ENCODE measurements at places on chromosomes 1 and 21.
A peak's percentile ranks its signal among the peaks of the same experiment; 100 is the strongest.

DNA sequence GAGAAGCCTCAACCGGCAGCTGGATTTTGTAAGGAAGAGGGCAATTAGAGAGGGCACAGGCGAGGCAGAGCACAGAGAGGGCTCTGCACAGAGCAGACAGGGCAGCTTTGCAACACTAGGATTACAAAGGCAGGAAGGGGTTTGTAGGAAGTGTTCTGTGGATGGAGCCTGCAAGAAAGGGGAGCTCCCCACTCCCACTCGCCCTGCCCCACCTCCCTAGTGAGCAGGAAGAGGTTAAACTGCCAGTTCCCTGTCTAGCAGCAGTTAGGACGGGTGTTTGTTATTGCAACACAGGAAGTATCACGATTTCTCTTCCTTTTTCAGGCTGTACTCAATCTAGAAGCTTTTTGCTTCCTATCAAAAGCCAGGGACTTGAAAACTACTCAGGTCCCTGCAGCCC, 63.3 kb upstream of the LRRC8D start:
- DNase-seq: no peak

- peak; percentile 28 for DNase-seq
Observed at GRCh38 chr1:9715536-9716226, 64.2 kb downstream of the PIK3CD start.

GRCh38 chr1:3945222-3945621, 45.1 kb upstream of the C1orf174 start:
- DNase-seq: no peak

DNA sequence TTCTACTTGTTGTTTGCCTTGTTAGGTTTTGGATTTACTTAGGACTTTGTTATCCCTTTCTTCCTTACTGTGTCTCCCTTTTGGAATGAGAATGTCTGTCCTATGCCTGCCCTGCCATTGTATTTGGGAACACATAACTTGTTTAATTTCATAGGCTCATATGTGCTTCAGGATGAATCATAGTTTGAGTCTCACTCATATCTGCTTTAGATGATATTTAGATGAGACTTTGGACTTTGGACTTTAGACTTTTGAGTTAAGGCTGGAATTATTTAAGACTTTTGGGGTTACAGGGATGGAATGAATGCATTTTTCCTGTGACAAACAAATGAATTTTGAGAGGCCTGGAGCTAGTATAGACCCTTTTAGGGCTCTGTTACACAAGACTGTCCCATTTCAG, 33.4 kb downstream of the PSMG1 start:
- no peak for DNase-seq

DNA sequence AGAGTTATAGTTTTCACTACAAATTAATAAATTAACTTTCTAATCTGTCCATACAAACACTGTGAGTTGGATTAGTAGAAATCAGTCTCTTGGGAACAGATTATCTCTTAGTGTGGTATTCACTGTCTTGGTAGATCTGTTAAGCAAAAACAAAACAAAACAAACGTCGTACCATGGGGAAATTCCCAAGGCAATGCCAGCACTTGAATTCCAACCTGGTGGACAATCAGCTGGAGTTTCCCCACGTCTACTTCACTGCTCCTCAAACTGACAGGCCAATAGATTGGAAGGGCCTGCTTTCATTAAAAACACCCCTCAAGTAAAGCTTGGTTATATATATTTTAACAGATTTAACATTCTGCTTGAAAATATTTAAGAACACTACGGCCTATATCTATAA, 31.9 kb downstream of the GDAP2 start:
- DNase-seq: no peak

GRCh38 chr1:186189156-186189555, 185.9 kb downstream of the TPR start:
- no peak for DNase-seq

- DNase-seq: no peak
Observed at GRCh38 chr21:44092211-44092610, 15.0 kb upstream of the PWP2 start.

- DNase-seq: no peak
Observed at GRCh38 chr1:94801919-94802546, 18.1 kb upstream of the SLC44A3 start.

- DNase-seq: no peak
Observed at GRCh38 chr1:210828996-210829596, 304.9 kb downstream of the KCNH1 start.

GRCh38 chr1:225425201-225425786, 2.5 kb downstream of the LBR start:
- no peak for DNase-seq

DNA sequence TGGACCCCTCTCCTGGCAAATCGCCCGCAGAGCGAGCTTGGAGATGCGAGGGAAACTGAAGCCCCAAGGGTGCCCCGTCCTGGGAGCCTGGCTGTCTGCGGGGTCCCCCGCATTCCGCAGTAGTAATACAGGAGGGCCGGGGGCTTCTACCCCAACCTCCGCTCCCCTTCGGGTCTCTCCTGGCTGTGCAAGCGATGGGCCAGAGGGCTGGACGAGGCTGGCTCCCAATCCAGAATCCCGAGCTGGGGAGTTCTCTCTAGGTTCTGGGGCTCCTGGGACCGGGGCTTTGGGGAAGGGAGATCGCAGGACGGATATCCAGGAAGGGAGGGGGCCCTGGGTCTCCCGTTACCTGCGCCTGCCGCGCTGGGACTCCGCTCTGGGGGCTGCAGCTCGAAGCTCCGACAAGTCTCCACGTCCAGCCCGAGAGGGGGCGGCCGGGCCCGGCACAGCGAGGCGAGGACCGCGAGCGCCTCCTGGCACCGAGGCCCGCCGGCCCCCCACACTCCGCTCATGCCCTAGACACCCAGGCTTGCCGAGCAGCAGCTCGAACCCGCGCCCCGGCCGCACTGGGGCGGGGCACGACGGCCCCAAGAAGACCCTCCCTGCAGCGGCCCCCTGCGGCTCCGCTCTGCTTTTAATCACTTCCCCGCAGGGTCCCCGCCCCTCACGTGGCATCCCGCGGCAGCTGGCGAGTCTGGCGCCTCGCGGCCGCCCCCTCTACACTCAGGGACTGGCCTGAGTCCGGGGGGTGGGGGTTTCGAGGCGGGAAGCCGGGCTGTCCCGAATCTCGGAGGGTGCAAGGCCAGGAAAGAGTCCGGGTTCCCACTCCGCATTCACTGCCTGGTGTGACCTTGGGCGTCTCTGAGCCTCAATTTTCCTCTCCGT, at the start of gene SYT6:
SYT6 (minus strand) TSS at position 609 of the 885 bp plus-strand sequence; CDS start at position 512, 97 bp downstream.
- no peak for DNase-seq

GRCh38 chr1:9289090-9289534, 3.6 kb upstream of the SPSB1 start:
- DNase-seq: peak; percentile 70

- DNase-seq: no peak
Observed at GRCh38 chr21:21148514-21148913, 150.3 kb downstream of the NCAM2 start.

DNA sequence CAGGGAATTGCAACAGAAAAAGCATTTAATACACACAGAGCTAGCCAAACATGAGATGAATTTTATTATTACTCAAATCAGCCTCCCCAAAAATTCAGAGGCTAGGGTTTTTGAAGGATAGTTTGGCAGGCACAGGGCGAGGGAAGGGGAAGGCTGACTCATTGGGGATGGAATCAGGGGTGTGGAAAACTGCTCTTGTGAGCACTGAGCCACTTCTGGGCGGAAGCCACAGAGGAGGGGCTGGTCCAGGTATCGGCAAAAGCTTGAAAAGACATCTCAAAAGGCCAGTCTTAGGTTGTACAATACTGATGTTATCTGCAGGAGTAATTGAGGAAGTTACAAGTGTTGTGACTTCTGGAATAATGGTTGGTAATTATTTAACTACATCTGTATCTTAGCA, 109.4 kb downstream of the TLR5 start:
- DNase-seq: no peak

- DNase-seq: no peak
Observed at GRCh38 chr1:179142889-179143299, 61.0 kb downstream of the TOR3A start.

DNA sequence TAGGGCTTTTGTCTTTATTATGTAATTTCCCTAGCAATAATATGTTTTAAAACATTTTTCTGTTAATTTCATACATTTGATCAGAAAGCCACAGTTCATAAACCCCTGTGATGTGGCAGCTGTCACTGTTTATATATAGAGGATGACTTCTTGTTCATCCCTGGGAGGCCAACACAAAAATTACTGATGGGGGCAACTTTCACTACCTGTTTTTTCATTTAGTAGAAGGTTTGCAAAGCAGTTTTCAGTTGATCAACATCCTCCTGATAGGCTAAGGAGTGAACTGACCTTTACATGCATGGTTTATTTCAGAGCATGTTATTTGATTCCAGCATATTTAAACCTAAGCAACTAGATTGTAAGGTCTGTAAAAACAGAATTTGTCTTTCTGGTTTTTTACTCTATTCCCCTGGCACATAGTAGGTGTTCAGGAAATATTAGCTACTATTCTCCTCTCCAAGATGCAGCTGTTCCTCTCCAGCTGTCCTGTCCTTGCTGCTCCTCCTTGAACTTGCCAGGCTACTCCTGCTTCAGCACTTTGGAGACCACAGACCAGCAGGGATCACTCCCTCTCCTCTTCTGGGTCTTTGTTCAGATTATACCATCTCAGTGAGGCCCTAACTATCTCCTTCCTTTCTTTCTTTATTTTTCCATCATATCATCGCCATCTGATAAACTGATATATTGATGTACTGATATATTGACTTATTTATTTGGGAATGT, 54.7 kb downstream of the ROR1 start:
- DNase-seq: no peak

GRCh38 chr1:60903591-60903990, 178.8 kb upstream of the NFIA start:
- DNase-seq: no peak

DNA sequence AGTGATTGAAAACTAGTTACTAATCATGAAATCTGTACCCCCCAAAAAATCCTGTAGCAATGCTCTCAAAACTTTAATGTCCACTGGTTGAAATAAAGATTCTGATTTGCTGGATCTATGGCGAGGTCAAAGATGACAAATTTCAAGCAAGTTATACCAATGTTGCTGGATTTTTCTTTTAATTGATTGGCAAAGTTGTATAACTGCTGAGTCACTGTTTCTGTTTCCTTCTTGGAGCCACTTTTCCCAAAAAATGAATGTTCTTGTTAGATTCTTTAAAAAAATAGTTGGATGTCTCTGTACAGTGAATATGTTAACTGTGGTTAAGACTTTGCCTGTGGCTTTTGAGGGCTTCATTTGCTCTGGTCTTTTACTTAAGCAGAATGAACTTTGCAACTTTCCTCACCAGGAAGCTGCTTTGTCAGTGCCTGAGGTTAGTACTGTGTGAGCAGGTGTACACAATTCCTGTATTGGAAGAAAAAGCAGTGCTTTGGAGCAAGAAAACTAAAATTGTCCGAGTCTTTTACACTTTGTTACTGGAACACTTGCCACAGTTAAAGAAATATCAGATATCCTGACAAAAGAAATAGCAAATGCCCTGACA, 1211.9 kb downstream of the MRPL39 start:
- DNase-seq: no peak

- no peak for DNase-seq
Observed at GRCh38 chr1:3495776-3496745, 41.6 kb downstream of the ARHGEF16 start.

DNA sequence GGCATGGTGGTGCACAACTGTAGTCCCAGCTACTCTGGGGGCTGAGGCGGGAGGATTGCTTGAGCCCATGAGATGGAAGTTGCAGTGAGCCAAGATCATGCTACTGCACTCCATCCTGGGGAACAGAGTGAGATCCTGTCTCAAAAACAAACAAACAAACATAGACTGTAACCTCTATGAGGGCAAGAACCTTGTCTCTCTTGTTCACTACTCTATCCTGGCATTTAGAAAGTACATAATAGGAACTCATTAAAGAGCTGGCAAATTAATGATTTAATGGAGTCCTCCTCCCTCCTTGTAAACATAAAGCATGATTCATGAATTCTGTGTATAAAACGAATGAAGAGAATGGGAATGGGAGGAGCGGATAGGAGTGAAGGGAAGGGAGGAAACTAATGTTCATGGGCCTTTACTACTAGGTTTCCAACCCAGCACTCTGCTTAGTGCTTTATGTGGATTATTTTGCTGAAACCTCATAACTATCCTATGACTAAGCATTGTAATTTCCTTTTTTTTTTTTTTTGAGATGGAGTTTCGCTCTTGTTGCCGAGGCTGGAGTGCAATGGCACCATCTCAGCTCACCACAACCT, 8.6 kb downstream of the LMOD1 start:
- DNase-seq: no peak

GRCh38 chr1:241186716-241187115, 170.3 kb downstream of the RGS7 start:
- DNase-seq: no peak

DNA sequence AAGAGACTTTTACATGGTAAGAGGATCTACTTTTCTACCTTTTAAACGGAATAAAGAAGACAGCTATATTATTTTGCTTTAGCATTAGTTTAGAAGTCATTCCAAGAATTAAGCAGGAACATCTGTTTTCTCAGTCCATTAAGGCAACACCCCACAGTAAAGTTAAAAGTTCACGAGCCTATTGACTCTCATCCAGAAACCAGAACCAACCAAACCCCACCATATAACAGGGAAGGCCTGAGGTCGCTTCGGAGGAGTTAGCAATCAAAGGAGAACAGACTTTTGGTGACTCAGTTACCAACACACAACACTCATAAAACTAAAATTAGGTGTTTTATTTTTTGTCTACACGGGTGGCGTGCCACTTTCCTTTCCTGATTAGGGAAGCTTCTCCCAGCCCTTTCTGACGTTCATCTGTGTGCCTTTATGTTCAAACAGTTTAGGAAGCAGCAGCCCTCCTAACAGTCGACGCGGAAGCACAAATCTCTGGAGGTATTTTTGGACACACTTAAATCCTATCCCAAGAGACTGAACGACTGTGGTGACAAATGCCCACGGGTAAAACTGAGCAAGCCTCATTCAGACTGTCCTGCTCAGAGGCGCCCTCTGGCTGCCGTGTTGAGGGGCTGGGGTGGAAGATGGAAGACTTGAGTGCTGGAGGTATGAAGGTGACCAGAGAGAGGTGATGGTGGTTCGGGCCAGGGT, 8.6 kb upstream of the PLA2G2C start:
- peak; percentile 51 for DNase-seq

GRCh38 chr1:116408193-116408592, 35.1 kb downstream of the ATP1A1 start:
- no peak for DNase-seq

DNA sequence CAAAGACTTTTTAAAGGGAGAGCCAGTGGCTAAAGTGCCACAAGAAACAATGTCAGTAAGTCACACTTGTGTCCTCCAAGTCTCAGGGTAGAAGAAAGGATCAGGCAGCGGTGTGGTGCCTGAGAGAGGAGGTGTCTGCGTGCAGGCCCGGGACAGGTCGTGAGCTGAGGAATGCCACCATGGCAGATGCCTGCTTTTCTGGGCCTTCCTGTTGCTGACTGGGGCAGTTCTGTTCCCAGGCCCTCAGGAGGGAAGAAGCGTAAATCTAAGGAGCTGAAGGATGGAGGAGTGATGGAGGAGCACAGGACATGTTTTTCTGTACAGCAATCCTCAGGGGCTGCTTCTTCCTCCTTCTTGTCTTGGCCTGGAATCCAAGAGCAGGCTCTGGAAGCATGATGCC, 165.8 kb downstream of the ZBTB18 start:
- DNase-seq: no peak

Measured in stimulated activated CD8-positive, alpha-beta memory T cell treated with anti-CD3 and anti-CD28 coated beads, Interleukin-7, amount 100 ng/mL, for 1 hour (primary cell).